ENCODE measurements at places on chromosomes 2 and 18.

- no peak for DNase-seq
These were observed 463.0 kb downstream of the FBXO15 start for GRCh38 chr18:73684647-73685046.

GRCh38 chr2:34492561-34493455 lies 893.7 kb upstream of the FAM98A start:
- DNase-seq = no peak

DNA sequence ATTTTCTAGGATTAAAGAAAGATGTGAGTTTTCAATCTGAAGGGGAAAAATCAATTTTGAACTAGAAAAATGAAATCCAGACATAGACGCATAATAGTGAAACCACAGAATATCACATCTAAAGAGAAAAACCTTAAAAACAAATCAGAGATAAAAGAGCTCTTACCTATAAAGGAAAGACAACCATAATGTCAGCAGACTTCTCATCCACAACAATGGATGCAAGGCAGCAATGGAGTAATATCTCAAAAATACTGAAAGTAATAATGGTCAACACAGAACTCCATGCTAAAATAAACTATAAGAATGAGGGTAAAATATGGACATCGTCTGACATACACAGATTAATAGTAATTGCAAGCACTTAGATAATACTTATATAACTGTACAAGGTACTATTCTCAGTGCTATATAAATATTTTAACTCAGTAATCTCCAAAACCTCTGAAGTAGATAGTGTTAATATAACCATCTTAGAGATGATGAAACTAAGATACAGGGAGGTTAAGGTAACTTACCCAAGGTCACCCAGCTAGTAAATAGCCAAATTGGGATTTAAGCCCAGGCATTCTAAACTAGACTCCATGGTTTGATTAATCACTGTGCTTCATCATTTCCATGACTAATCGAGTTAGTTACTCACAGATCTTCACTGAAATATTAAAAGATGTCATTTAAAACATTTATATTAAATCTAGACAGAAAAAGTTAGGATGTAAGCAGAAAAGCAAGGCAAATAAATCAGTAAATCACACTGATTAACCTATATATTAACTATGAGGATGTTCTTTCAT lies 89.4 kb upstream of the SPTBN1 start:
- DNase-seq = peak; percentile 26

DNA sequence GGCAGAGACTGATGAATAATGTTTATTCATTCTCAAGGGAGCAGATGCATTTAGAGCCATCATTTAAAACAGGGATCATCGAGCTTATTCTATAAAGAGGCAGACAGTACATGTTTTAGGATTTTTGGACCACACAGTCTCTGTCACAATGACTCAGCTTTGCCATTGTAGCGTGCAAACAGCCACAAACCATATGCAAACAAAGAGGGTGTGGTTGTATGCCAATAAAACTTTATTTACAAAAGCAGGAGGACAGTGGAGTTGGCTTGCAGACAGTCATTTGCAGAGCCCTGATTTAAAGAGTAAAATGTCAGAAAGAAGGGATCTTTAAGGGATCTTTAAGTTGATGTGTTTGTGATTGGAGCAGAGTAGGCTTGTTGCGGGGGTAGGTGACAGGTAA lies 51.5 kb downstream of the SMIM21 start:
- no peak for DNase-seq

- no peak for DNase-seq
These were observed 45.3 kb downstream of the COMMD1 start for GRCh38 chr2:61950571-61951315.

DNA sequence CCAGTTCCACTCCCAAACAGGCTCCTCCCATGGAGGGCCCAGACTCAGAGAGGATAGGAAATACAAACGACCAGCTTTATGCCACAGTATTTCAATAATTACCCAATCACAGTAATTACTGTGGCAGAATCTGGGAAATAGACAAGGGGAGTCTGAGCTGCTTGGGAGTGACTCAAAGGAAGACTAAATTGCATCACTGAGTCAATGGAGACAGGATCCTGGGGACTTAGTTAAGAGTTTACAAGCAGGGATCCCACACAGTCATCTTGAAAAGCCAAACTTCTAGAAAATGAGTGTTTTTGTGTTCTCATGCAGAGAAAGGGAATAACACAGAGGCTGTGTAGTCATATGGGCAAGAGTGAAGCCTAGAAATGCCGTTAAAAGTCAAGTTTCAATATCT lies 1142.1 kb downstream of the CNTNAP5 start:
- peak; percentile 52 for DNase-seq

DNA sequence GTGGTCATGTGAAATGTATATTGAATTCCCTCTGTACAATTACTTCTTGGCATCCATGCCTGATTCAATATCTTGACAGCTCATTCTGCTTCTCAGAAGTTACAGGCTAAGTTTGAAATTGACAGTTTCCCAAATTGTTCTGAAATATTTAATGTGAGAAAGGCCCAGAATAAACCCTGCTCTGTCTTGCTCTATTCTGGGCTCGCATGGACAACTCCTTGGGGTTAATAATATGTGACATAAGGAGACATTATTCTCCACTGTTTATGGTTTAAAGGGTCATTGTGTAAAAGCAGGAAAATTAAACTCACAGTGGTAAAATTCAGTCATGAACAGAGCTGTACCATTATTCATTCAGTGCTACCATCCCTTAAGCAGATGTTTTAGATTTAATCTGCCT lies 160.7 kb upstream of the CNTNAP5 start:
- DNase-seq = no peak

- no peak for DNase-seq
These were observed 1134.9 kb upstream of the FAM98A start for GRCh38 chr2:34734042-34734441.

DNA sequence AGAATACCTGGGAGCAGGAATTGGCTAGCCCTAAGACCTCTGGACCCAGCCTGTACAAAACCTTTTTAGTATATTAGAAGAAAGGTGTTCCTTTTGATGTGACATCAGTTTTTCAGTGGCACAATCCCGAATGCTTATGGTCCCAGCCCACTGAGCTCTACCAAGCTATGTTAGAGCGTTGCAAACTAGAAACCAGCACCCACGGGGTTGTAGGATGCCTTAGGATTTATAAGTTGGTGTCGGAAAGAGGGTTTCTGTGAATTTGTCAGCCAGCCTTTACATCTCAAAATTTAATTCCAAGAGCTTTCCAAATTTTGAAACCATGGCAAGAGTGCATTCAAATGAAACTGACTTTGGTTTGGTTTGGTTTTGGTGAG lies 499 bp upstream of the LMAN1 start:
- no peak for DNase-seq

DNA sequence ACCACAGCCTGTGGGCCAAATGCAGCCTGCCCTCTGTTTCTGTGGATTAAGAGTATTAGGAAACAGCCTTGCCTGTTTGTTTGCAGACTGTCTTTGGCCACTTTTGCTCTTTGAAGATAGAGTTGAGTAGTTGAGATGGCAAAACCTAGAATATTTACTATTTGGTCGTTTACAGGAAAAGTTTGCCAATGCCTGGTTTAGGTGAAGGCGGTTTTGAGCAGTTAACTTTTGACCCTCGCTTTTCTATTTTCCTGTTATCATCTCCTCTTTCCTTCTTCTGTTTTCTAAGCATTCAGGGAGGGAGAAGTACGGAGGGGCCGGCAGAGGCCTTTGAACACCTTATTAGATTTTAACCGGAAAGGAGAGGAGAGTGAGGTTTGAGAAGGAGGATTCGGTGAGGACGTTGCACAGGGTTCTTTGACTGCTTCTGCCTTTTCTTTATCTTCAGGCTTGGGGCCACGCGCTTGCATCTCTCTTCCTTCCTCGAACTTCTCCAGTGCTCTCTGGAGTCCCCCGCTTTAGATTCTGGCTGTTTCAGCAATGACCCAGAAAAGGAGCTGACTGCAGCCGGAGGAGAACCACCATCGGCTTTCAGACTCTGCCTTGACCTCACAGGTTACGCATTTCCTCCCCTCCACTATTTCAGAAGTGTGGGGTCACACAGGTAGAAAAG lies 39.2 kb downstream of the IL1R2 start:
- no peak for DNase-seq

DNA sequence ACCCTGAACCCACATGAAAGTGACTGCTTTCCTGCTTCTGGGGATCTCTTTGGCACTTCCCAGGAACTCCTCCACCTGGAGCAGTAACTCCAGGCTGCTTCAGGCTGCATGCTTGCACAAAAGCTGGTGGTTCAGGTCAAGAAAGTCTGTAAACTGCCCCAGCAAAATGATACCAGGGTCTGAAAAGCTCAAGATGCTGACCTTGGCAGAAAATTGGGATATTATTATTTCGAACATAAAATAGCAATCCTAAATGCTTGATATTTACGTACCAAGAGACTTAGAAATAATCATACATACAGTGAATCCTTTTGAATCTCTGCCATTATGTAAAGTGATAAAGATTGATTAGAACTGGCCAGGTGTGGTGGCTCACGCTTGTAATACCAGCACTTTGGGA lies 674.3 kb downstream of the ERBB4 start:
- DNase-seq = no peak

DNA sequence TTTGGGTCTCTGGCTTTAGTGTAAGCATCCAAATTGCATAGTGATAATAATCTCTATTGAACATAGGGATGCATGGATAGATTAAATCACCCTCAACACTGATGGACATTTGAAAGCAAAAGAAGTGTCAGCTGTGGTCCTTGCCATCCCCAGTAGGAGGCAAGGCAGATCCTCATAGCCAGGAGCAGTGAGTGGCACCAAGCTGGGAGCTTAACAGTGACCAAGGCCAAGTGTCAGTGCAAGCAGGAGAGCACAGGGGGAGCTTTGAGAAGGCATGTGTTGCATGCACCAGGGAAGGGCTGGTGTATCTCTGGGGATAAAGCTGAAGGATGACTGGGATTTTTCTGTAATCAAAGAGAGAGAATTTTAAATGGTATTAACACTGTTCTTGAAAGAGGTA lies 14.7 kb downstream of the SLC14A1 start:
- no peak for DNase-seq

DNA sequence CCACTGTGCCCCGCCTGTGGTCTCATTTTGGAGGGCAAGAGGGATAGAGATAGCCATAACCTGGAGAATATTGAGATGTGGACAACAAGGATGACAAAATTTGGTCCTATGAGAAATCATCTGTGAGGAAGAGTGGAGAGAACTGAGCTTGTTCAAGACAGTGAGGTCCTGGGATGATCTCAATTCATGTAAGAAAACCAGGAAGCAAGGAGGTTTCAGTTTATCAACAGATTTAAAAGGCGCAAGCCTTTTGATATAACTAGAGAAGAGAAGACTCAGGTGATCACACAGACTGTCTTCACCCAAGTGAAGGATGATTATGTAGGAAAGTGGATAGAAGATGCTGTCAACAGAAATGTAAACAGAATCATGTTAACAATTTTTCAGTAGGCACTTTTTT lies 39.1 kb downstream of the PCBP1 start:
- DNase-seq = no peak

DNA sequence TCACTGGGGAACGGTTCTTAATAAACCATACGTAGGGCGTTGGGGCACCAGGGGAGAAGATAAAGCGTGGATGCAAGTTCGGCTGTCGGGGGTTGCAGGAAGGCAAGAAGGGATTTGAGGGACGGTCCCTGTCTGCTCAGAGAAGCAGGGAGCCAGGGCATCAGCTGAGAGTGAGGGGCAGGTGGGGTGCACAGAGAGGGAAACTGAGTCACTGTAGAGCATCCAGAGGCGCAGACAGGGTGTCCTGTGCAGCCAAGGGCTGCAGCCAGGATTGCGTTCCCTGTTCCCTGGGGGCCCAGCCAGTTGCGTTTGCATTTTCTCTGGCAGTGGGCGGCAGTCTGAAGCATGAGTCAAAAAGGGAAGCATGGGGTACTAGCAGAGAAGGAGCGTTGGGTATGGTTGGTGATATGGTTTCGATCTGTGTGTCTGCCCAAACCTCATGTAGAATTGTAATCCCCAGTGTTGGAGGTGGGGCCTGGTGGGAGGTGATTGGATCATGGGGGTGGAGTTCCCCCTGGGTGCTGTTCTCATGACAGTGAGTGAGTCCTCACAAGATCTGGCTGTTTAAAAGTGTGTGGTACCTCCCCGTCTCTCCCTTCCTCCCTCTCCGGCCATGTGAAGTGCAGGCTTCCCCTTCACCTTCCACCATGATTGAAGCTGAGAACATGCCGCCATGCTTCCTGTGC lies 202.9 kb downstream of the NDUFA10 start:
- DNase-seq = no peak

GRCh38 chr2:28661589-28662001 lies 90.0 kb upstream of the PPP1CB start:
- DNase-seq = peak; percentile 65

GRCh38 chr18:38241736-38242135 lies 676.1 kb upstream of the CELF4 start:
- peak; percentile 31 for DNase-seq

DNA sequence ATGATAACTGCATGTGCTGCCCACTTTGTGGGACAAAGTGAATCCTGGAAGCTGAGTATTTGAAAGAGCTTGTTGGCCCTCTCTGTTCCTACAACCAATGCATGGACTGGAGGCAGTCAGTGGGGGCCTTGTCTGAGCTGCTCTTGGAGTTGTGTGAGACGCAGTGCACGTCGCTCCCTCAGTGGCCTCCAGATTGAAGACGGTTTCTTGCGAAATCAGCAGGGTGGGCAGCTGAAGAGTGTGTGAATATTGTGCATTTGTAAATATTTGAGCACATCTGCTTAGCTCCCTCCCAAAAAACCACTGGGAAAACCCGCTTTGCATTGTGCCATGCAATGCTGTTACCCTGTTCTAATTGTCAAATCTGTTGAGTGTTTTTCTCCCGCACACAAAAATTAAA lies 782.8 kb downstream of the PLCL1 start:
- no peak for DNase-seq

GRCh38 chr2:151180123-151180522 lies 81.5 kb downstream of the RBM43 start:
- DNase-seq = no peak

GRCh38 chr2:240593026-240593702 lies 6.6 kb downstream of the CAPN10 start:
- no peak for DNase-seq

DNA sequence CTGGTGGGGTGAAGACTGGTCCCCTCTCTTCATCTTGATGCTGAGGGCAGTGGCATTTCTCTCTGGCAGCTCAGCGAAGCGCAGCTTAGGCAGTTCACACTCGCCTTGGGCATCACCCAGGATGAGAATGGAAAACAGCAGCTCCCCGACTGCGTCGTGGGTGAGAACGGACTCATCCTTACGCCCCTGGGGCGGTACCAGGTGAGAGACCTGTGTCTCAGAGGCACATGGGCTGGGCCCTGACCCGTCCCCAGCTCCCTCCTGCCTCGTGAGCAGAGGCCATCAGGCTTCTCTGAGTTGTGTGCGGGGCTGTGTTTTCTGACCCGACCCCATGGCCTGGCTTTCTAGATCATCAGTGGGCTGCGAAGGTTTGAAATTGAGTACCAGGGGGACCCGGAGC lies 8.2 kb upstream of the CCDC74A start:
- no peak for DNase-seq

- no peak for DNase-seq
These were observed 93.3 kb downstream of the THSD7B start for GRCh38 chr2:136858656-136859055.

DNA sequence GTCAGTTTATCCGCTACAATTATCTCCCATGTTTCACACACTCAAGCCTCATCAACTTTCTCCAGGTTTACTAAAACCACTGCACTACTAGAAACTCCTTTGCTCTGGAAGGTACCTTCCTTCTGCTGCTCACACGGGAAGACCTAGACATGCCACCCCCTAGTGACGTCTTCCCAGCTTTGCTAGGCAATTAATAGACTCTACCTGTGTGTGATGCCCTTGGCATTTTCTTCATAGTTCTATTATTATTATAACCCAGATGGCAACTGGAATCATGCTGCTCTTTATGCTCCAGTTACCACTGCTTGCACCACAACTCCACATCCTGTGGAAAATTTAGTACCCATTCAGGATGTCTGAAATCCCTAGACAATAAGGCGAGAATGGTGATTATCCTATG lies 42.4 kb downstream of the CACNB4 start:
- no peak for DNase-seq

Data from fibroblast of skin of abdomen (primary cell).